SJSA1 (cell line): ENCODE measurements at places on chromosomes 12 and 14. TPM values are rescaled to one million over a fixed set of nuclear protein-coding genes. Genes with fewer than 3 reads are reported as not detected.

HELB gene
- 1.3 and 2.3 TPM in 2 replicates for total RNA-seq

A2ML1 gene
- not detected in 2 replicates for total RNA-seq

CLEC14A gene
- total RNA-seq: not detected in 2 replicates

DNA sequence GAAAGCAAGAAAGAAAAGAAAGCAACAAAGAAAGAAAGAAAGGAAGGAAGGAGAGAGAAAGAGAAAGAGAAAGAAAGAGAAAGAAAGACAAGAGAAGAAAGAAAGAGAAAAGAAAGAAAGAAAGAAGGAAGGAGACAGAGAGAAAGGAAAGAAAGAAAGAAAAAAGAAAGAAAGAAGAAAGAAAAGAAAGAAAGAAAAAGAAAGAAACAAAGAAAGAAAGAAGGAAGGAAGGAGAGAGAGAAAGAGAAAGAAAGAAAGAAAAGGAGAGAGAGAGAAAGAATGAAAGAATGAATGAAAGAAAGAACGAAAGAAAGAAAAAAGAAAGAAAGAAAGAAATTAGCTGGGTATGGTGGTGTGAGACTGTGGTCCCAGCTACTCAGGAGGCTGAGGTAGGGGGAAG is 400.1 kb upstream of the MDGA2 start:
- H3K27ac ChIP-seq: no peak overlapping the region
- no peak for DNase-seq
- H3K27me3 ChIP-seq: no peaks in the 10 kb centered on the region

- no peak overlapping the region for H3K4me3 ChIP-seq
- no peaks in the 10 kb centered on the region for H3K27me3 ChIP-seq
- H3K4me1 ChIP-seq: no peaks in the 10 kb centered on the region
- no peak overlapping the region for H3K27ac ChIP-seq
- no peak for DNase-seq
Measured at GRCh38 chr12:73769337-73769736, 768.3 kb upstream of the ATXN7L3B start.

GRCh38 chr12:89391726-89392336 is 39.5 kb upstream of the DUSP6 start:
- peaks cover 24% of the 10 kb centered on the region for H3K4me1 ChIP-seq
- H3K27ac ChIP-seq: peak overlapping the region; percentile 69
- H3K4me3 ChIP-seq: no peak overlapping the region
- DNase-seq: no peak

DNA sequence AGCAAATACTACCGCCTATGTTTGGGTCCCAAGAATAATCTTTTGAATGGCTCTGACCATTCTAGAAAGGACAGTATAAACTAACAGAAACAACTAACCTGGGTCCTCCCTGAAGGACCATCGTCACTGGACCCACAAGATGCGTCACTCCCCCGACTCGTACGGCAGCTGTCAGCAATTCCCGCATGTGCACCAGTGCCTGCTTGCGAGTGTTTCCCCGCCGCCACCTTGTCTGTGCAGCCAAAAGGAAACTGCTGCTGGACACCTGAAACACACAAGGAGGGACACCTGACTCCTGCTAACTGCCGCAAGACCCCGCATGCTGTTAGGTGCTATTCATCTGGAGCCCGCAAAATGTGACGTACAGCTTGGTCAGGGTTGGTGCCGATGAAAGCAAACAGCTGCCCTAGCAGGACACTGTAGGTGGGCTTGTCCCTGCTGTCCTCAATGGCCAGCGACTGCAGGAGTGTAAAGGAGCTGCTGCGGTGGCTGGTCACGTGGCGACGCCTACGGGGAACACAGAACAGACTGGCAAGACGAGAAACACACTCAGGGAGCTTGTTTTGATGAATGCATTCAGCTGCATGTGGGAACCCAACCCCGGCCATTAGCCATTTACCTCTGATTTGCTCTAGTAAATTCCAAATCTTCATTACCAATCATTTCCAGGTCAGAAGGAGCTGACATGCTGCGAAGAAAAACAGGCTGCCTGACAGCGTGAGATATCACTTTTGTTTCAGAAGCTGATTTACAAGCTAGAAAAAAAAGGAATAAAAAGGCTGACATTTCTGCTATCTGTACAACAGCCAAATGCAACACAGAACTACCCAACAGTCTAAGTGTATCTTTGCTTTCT is 118.1 kb downstream of the TRAFD1 start:
- no peaks in the 10 kb centered on the region for H3K4me1 ChIP-seq
- H3K36me3 ChIP-seq: peaks cover 31% of the 10 kb centered on the region
- H3K27ac ChIP-seq: no peak overlapping the region

DNA sequence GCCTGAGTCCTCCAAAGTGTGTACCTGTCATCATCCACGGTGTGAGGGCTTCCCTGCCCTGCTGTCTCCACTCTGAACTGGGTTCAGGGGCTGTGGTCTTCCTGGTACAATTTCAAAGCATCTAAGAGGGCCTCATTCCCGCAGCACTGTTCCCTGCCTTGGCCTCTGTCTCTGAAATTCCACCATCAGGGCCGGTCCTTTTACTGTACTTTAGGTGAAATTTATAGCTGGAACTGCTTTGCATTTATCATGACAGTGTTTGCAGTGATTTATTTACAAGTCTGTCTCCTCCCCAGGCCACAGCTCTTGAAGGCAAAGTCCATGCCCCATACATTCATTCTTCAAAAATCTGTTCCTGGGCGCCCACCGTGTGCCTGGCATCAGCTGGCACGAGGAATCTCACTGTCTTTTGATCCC is 36.9 kb upstream of the NCOR2 start:
- H3K4me1 ChIP-seq: peaks cover 68% of the 10 kb centered on the region
- H3K27ac ChIP-seq: peak overlapping the region; percentile 46
